HFF-Myc (cell line): ENCODE measurements at places on chromosomes 16 and 17.

DNA sequence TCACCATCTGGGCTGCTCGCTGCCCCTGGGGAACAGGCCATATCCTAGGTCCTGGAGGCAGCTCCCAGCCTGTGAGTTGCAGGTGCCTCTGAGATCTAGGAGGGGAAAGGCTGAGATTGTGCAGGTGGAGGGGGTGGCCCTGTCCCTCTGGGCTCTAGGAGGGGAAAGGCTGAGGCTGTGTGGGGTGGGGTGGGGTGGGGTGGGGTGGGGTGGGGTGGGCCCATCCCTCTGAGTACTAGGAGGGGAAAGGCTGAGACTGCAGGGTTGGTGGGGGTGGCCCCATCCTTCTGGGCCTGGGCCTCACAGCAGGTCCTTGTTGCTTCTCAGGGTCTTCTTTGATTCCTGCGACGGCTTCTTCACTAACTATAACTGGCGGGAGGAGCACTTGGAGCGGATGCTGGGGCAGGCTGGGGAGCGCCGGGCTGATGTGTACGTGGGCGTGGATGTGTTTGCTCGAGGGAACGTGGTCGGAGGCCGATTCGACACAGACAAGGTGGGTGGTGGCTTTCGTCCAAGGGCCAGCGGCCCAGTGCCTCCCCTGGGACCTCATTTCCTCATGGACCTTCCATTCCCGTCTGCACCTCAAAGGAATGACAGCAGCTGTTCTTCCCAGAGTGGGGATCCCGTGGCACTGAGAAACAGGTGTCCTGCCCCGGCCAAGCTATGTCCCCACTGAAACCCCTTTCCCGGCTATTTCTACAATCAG is 7.1 kb downstream of the ENGASE start:
- DNase-seq = no peak

GRCh38 chr17:16489431-16489830 is 2.6 kb downstream of the LRRC75A start:
- DNase-seq = no peak

- DNase-seq = no peak
These were observed 25.2 kb downstream of the CD300A start for GRCh38 chr17:74491626-74492025.

GRCh38 chr17:48441231-48441711 is 11.3 kb upstream of the SKAP1 start:
- DNase-seq = no peak

DNA sequence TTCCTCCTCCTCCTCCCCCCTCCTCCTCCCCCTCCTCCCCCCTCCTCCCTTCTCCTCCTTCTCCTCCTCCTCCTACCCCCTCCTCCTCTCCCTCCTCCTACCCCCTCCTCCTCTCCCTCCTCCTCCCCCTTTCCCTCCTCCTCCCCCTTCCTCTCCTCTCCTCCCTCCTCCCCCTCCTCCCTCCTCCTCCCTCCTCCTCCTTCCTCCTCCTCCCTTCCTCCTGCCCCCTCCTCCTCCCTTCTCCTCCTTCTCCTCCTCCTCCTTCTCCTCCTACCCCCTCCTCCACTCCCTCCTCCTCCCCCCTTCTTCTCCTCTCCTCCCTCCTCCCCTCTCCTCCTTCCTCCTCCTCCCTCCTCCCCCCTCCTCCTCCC is 6.6 kb upstream of the PDP2 start:
- no peak for DNase-seq

DNA sequence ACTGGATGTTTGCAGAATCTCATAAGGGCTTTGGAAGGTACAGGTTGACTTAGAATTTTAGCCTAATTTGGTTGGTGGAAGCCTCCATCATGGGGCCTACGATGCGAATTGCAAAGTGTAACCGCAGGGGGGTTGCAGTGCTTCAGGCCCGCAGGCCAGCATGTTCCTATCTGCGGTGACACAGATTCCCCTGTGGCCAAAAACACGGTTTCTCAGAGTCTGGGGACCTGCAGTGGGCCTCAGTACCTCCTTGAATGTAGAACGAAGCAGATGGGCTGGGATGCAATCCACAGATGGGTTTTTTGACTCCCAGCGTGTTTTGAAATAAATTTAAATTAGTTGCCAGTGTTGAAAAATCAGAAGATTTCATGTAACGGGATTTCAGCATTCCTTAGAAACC is 34.7 kb downstream of the KIAA0513 start:
- DNase-seq = no peak

DNA sequence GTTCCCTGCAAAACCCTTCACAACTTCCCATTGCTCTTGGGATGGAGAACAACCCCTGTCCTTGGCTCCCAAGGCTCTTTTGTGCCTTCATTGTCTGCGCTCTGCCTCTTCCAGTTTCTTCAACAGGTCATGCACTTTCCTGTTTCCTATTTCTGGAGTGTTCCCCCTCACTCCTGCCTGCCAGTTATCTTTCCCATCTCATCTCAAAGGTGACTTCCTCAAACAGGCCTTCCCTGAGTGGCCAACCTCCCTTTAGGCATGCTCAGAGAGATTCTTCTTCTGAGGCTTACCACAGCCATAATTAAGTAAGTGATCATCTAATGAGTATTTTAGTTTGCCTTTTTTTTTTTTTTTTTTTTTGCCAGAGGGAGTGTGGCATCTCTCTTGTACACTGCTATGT is 2.9 kb upstream of the CYLD start:
- DNase-seq = no peak

DNA sequence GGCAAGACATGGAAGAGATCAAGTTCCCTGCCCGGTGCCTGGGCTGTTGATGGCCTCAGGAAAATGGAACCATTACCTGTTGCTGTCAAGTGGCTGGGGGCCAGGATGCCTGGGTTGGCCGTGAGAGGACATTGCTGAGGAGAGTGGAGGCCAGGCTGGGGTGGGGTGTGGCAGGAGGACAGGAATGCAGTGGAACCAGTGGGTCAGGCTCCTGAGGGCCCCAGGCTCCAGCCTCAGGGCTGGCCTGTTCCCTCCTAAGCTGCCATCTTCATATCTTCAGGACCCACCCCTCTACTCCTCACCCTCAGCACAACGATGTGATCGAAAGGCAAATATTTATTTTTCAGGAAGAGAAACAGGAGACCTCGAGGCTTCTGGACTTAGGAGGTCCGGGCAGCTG is 8.5 kb upstream of the YPEL3 start:
- DNase-seq = no peak

- DNase-seq = no peak
These were observed 207.6 kb downstream of the NPIPB11 start for GRCh38 chr16:29198731-29199521.

- no peak for DNase-seq
These were observed 4.8 kb upstream of the TBX2 start for GRCh38 chr17:61394630-61395408.

DNA sequence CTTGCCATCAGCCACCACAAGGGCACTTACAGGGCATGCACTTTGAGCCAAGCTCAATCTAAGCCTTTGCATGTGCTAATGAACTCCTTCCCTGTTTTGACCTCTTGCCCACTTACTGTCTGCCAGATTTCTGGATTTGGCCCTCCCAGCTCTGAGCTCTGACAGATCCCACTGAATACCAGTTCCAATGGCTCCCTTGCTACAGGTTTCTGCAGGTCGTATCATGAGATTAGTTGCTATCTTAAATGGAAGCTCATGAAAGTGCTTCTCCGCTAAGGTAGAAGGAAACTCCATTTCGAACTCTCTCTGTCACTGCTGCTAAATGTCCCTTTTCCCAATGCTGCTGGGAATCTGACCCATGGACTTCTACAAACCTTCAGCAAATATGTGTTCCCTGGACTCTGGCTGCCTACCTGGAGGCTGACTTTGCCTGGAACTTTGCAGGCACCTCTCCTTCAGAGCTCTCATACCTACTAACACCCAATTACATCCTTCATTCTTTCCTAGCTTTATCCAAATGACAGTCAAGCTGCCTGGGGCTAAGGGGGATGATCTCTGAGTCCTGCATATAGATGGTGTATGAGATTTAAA is 23.5 kb upstream of the TOB1 start:
- no peak for DNase-seq
